Right atrium auricular region (tissue), 2 donors: ENCODE measurements at places on chromosomes 2 and 18.

DNA sequence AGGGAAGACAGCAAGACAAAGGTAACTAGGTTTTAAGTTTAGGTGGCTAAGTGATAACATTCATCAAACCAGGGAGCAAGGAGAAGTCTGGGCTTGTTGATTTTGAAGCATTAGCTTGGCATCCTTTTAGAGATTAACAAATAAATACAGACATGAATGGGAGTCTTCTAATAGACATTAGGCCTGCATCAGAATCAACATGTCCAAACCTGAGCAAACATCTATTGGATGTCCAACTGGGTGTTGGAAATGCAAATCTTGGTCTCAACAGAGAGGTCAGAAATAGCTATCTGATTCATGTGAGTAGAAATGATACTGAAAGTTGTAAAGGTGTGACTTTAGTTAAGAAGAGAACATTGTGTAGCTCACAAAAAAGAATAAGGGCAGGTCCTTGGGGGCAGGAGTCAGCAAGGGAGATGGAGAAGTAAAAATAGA lies 85.5 kb upstream of the RND3 start:
- no peak for DNase-seq

DNA sequence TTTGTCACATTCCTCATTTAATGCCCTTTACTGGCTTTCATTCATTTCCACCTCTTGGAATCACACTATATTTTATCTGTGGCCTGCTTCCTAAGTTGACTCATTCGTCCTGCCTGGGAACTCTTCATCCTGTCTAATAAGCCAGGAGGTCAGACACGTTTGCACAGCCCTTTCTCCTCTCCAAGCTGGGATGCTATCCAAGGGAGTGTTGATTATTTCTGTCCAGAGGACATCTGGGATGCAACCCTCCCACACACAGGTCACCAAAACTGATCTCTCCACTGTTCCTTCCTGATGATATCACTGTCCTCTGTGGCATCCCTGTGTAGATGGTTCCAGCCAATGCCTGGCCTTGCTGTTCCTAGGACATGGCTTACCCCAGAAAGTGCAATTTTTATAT lies 79.8 kb upstream of the NOSTRIN start:
- no peak for DNase-seq

GRCh38 chr2:104820126-104820525 lies 33.8 kb upstream of the POU3F3 start:
- no peak for DNase-seq

DNA sequence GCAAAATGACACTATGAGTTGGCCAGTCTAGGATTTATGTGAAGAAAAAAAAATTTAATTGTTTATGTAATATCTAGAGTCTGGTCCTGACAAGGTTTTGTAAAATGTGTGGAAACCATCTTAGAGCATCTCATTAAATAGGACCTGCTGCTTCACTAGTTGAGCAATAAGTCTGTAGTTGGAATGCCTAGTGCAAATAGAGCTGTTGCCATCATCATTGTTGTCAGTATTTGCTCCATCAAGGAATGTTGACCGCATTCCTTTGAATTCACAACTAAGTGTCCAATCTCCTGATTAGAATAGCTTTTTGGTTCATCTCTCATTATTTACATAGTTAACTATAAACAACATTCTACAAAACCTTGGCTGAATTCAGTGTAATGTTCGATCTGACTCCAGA lies 32.2 kb upstream of the RPE start:
- DNase-seq = no peak

DNA sequence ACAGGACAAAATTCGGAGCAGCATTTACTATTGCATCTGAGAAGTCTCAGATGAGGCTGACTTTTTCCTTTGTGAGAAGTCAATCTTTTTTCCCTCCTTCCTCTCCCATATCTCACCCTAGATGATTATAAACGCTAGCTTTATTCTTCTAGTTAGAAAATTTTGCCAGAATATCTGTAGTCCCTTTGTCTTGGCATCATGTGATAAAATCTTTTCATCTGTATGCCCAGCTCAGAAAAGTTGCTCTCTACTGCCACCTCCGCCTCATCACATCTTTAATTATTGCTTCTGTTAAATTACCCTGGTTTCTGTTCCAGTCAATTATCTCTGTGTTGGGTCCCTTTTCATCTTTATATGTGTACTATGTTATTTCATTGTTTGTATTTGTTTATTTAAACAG lies 210.8 kb upstream of the SLC35G4 start:
- no peak for DNase-seq

GRCh38 chr2:227164763-227165291 lies 403 bp downstream of the COL4A3 start:
- DNase-seq = no peak

DNA sequence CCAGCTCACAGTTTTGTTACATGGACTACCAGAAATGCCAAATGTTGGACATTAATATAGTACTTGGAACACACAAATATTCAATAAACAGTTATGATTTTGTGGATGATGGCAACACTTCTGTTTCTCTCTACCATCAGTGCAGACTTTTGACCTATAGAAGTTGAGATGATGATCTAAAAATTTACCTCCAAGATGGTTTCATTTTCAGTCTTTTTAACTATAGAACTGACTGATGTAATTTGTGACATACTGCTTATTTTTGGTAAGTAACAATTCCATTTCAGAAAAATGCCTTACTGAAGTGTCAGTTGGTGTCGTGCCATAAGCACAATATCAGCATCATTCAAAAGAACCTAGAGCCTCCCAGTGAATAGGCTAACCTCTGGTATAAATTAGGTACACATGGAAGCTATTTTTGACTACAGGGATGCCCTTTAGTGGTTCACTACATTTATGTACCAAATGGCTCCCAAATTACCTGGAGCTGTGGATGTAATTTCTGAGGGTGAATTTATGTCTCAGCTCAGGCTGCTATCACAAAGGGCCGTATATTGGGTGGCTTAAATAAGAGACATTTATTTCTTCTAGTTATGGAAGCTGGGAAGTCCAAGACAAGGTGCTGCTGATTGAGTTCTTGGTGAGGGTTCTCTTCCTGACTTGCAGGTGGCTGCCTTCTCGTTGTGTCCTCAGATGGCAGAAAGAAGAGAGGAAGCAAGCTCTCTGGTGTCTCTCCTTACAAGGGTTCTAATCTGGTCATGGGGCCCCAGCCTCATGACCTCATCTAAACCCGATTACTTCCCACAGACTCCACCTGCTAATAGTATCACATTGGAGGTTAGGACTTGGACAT lies 66.5 kb downstream of the ALPK2 start:
- no peak for DNase-seq

GRCh38 chr2:102269200-102269524 lies 42.2 kb upstream of the IL1RL1 start:
- no peak for DNase-seq
